ENCODE measurements at places on chromosomes 12 and 14.

DNA sequence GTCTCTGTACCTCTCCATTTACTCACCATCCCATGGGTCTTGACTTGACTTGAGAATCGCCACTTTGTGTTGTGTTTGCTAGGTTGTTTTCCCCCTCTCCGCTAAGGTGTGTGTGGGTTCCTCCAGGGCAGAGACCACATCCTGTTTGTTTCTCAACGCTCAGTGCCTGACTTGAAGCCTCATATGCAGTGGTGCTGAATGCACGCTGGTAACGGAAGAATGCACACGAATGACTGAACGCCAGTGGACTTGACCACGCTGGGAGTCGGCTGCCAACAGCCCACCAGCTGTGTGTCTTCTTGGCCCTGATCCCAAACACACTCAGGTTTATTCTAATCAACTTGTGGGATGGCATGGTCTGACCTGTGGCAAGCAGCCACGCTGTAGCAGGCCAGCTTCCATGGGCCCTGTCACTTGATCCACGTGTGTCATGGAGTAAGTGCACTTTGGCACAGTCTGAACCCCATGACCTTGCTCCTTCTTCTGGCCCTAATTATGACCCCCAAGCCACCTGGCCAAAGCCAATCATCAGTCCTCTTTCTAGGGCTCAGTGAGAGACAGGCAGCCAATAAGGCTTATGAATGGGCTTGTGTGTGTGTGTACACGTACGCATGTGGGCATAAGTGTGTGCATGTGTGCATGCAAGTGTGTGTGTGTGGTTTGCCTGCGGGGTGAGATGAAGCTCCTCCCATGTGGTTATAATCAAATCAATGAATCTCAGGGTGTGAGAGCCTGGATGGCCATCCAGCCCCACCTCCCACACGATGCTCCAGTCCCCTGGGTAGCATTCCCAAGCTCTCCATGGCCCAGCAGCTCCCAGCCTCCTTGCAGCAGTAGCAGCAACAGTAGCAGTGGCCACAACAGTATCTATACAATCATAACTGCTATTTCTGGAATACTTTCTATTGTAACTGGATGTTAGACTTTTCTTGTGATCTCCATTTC lies 6.4 kb upstream of the TC2N start:
- DNase-seq: peak; percentile 25

- no peak for DNase-seq
These were observed 334.3 kb downstream of the AACS start for GRCh38 chr12:125399489-125399888.

DNA sequence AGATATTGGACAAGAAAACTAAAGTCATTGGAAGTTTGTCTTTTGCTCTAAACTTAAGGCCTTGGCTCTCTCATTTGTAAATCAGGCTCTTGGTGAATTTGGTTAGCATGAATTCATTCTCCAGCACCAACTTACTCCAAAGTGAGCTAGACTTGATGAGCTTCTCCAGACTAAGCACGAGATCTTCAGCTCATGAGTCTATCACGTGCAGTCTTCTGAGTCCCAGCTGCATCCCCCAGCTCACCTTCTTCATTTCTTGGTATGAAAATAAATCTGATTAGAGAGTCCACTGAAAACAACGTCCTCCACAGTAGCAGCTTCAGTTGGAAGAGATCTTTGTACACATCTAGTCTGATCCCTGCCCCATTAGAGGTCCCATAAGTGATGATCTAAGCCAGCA lies 52.5 kb upstream of the DDX11 start:
- DNase-seq: no peak

DNA sequence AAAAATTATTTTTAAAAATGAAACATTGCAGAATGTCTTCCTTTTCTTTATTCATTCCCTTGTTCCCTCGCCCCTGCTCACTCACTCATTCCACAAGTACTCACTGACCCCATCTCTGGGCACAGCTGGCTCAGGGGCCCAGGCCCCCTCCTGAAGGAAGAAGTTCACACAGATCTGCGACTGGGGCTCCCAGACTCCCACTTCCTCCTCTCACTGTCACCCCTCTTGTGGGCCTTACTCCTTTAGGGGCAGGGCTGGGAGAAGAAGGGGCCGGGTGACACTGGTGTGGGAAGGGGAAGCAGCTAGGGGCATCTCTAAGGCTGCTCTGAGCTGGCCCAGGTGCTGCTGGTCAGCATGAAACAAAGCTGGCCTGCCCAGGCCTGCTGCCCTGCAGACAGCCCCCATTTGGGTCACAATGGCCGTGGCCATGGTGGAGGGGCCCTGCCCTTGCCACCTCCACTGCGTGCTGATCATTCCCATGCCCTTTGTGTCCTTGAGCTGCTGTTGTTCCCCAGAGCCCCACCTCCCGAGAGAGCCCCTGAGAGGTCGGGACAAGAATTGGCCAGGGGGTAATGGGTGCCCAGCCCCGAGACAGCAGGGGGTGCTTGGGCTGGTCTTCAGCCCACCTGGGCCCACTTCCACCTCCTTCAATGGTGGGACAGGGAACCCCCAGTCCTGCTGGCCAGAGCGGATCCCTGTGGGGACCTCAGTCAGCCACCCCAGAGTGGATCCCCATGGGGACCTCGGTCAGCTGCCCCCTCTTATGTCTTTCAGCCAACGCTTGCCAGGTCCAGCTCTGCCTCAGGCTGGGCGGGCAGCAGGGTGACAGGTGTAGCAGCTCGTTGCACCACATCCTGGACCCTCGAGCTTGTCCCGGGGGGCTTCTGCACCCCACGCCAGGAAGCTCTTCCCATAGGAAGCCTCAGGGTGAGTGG lies 212.4 kb upstream of the C14orf180 start:
- DNase-seq: no peak

- DNase-seq: no peak
These were observed 2.6 kb upstream of the RIN3 start for GRCh38 chr14:92510972-92511371.

DNA sequence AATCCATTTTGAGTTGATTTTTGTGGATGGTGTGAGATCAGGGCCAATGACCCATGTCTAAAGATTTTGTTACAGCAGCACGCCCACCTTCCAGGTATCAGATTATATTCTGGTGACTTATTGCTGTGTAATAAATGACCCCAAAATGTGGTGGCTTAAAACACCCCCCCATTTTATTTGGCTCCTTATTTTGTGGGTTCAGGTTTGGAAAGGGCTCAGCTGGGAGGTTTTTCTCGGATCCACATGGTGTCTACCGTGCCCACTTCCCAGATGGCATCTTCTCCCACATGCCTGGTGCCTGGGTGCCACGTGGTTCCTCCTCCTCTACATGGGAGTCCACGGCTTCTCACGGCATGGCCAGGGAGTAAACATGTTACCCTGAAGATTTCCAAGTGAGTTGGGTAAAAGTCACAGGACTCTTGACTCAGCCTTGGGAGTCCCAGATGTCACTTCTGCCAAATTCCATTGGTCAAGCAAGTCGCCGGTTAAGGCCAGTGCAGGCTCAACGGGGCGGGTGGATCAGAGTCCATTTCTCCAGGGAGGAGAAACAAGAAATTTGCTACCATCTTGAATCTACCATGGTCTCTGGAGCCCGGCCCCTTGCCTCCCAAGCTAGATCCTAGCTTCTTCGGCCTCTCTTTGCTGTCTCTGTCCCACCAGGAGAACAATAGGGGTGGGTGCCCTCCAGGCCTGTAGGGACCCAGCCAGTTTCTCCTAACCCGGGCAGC lies 214.3 kb downstream of the KIF26A start:
- DNase-seq: no peak

GRCh38 chr14:77882636-77883035 lies 82.7 kb downstream of the ADCK1 start:
- no peak for DNase-seq

DNA sequence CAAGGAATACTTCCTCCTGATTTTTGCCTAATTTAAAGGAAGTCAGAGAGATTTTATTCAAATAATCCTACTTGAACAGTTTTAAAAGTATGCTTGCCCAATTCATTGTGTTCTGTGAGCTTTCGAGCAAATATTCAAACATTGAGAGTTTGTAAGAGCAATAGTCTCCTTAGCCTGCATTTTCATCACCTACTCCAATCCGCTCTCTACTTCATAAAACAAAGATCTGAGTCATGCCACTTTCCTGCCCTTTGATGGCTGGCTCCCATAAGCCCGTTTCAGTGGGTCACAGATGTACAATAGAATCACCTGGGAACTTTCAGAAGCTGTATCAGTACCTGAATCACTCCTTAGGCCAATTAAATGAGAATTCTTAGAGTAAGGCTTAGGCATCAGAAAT lies 319.2 kb downstream of the PDZRN4 start:
- no peak for DNase-seq

- no peak for DNase-seq
These were observed 55.9 kb upstream of the TSPAN11 start for GRCh38 chr12:30870491-30871265.

GRCh38 chr12:9961106-9961505 lies 10.1 kb upstream of the CLEC12A start:
- DNase-seq: no peak

DNA sequence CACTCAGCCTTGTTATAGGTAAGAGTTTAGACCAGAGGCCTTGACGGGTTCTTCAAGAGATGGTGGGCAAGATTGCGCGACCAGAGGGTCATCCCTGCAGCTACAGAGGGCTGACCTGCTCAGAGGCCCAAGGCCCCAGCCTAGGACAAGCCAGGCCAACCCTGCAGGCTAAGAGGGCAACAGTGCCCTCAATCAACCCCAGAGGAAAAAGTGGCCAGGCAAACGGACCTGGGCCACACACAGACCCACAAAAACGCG lies 1.3 kb downstream of the SSH1 start:
- DNase-seq: no peak
